ENCODE measurements at places on chromosomes 13 and 19.

GRCh38 chr19:2097203-2097885 is 629 bp downstream of the IZUMO4 start:
- DNase-seq, result peak; percentile 77

DNA sequence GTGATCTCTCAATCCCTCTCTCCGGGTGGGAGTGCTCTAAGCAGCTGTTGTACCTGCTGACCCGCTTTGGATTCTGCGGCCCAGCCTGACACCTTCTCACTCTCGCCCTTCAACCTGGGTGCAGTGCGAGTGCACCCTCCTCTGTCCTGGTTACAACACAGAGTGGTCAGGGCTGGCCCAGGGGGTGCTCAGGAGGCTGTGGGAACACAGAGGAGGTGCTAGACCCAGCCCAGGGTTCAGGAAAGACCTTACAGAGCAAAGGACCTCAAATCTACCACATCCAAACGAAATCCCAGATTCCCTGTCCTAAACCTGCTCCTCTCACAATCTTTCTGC is 23.7 kb downstream of the ZNF175 start:
- DNase-seq, result no peak

GRCh38 chr19:57511484-57511883 is 11.7 kb downstream of the ZNF773 start:
- no peak for DNase-seq

GRCh38 chr13:38900188-38900587 is 90.4 kb downstream of the STOML3 start:
- no peak for DNase-seq

GRCh38 chr19:44050740-44051649 is 841 bp upstream of the ZNF223 start:
- DNase-seq, result peak; percentile 17

DNA sequence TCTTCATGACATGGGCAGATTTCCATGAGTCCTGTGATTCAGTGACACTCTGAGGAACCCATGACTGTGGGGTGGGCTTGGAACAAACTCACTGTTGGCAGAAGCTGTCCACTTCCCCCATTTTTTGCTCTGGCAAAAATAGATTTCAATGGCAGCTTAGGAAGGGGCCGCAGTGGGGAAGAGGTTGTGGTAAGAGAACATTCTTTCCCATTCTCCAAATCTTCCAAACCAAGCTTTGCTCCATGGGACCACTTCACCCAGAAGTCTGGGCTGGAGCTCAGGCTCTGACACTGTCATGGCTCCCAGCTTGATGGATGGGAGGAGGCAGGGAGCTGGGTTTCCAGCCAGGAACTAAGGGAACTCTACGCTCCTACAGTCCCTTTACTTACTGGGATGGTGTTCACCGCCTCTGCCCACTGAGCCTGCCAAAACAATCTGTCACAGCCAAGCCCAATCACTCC is 24.9 kb upstream of the MEDAG start:
- no peak for DNase-seq
